Activated CD4-positive, alpha-beta T cell treated with anti-CD3 and anti-CD28 coated beads for 4 hours (primary cell): ENCODE measurements at places on chromosomes 1 and 21.
A peak's percentile ranks its signal among the peaks of the same experiment; 100 is the strongest.

DNA sequence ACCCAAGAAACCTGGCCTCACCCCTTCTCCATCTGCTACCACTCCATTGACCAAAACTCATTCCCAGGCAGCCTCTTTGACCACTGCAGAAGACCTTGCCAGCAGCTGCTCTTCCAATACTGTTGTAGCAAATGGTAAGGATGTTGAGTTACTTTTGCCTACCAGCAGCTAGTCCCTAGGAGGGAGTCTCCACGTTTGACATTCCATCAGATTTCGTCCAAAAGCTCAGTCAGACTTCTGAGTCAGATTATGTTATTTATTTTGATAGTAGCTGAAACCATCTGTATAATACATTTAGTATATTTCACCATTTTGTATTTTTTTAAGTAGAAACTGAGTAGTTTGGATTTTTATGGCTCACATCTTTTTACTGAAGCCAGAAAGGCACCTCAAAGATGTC is 51.5 kb upstream of the WNT2B start:
- no peak for DNase-seq

DNA sequence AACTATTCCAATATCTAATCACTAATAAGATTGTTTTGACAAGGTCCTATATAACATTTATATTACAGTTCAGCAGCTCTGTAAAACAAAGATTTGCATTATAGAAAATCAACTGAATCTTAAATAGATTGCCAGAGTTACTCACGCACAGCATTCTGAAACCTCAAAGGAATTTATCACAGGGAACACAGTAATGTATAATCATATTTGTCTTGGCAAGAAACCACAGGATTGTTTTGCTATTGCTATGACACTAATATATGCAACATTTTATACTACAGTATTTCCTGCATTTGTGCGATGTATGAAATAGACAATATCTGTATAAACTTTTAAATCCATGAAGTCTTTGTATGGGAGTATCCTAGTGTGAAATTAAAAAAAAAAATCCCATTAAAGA is 101.4 kb downstream of the PLPPR5 start:
- DNase-seq, result no peak

- no peak for DNase-seq
Measured at GRCh38 chr21:44354775-44355771, 1.7 kb downstream of the TRPM2 start.

GRCh38 chr1:117143172-117143571 is 21.6 kb upstream of the TRIM45 start:
- no peak for DNase-seq

DNA sequence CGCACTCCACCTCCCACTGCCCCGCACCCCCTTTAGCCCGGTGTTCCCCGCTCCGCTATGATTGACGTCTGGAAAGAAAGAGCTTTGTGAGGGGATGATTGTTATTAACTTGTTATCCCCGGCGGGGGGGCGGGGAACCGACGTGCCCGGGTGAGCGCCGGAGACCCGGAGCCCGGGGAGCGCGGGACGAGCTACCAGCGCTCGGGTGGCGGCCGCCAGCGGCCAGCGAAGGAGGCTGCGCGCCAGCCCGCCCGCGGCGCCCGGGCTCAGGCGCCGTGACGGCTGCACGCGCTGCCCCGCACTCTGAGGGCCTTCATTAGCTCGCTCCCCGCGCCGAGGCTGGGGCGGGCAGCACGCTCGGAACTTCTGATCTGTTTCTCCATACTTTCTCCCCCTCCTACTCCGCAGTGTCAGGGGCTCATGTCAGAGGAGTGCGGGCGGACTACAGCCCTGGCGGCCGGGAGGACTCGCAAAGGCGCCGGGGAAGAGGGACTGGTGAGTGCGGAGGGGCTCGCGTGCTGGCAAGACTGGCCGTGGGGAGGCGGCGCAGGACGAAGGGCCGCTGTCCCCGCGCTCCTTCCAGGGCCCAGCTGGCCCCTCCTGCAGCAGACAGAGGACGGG is 2.1 kb downstream of the LHX8 start:
- no peak for DNase-seq

- no peak for DNase-seq
Measured at GRCh38 chr1:27009601-27010197, 3.0 kb downstream of the TENT5B start.

- DNase-seq, result no peak
Measured at GRCh38 chr1:208122612-208123358, 121.4 kb downstream of the PLXNA2 start.

- peak; percentile 69 for DNase-seq
Measured at GRCh38 chr21:33403128-33403785, at the start of gene IFNGR2. IFNGR2 (plus strand) TSS chr21:33403413; CDS start chr21:33403544, 131 bp downstream.

DNA sequence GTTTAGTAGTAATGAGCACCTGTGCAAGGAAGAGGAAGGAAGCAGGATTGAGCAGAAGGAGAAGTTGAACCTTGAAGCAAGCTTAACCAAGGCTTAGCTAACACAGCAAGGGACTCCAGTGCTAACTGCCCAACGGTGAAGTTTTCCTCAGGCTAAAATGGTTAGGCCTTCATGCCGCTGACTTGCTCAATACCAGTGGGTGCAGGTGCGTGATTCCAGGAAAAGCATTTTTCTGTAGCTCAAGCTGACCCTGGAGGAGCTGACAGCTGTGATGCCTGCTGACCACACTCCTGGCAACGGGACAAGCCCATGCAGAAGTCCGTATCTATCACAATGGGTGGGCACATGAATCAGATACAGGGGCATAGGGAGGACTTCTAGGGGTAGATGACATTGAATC is 76.5 kb upstream of the FGGY start:
- DNase-seq, result no peak

DNA sequence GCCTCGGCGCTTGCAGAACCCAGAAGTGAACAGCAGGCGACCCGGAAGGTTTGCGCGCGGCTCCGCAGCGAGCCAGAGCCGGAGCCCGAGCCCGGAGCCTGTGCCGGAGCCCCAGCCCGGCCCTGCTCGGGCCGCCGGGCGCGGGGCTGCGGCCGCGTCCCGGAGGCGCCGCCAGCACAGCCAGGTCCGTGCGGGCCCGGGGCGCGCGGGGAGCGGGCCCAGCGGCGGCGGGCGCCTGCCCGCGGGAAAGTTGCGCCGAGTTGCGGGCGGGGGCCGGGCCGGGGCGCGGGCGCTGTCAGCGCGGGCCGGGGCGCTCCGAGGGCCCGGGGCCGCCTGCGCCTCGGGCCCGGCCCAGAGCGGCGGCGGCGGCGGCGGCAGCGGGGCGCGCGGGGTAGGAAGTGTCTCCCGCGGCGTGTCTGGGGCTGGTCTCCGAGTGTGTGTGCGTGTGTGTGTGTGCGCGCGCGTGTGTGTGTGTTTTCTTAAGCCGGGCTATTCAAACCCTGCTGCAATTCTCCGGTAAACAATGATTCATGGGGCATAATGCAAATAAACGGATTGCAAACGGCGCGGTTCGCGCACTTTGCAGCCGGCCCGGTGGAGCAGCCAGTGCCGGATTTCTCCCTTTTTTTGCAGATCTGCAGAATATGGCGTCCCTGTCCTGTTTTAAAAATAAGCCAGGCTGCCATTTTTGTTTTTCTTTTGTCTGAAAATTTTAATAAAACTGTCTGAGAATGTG is at the start of gene ZNF362:
Gene ZNF362 (plus strand): TSS at position 22 of the 736 bp plus-strand sequence. CDS start 14,083 bp downstream, outside the sequence.
- peak; percentile 61 for DNase-seq

DNA sequence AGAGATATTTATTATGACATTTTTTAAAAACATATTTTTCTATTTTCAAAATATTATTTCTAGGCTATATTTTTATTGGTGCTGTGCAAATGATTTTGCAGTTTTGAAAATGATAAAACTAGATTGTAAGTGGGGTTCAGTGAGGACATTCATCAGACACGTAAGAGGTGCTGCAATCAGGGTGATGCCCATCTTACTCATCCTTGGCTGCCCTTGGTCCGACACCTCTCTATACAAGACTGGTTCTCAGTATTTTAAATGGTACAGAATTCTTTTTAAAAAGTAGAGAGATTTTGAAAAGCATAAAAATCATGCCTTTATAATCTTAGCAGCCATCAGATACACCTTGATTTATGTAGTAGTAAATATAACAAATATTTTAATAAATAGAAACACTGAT is 24.0 kb downstream of the HENMT1 start:
- DNase-seq, result no peak

- DNase-seq, result no peak
Measured at GRCh38 chr1:25575191-25575590, 31.8 kb downstream of the LDLRAP1 start.

- no peak for DNase-seq
Measured at GRCh38 chr1:248733566-248733965, 22.0 kb downstream of the LYPD8 start.

DNA sequence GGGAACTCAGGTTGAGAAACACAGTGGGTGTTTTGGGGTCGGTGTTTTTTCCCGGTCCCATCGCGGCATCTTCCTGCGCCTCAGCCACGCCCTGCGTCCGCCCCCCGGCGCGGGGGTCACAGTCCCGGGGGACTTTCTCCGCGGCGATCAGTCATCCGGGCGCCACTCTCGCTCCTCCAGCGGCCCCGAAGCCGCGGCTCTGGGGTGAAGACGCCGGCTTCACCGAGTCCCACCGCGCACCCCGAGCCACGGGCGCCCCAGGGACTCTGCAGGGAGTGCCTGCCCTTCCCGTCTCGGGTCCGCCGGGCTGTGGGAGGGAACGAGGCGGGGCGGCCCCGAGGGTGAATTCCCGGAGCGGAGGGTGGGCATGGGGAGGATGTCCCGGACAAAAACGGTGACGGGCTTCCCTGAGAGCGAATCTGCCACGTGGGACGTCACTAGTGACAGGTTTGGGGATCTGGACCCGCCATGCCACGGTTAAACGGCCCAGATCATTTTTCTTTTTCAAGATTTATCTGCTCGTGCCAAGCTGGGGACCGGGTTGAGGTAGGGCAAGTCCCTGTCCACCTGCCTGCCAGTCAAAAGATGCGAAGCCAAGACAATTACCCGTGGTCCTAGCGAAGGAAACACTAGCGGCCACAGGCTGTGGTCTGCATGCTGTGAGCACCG is 717 bp upstream of the BATF3 start:
- peak; percentile 75 for DNase-seq

GRCh38 chr1:51969038-51969705 is 21.3 kb downstream of the RAB3B start:
- no peak for DNase-seq

GRCh38 chr1:224380003-224380402 is 23.3 kb downstream of the CNIH4 start:
- peak; percentile 50 for DNase-seq

DNA sequence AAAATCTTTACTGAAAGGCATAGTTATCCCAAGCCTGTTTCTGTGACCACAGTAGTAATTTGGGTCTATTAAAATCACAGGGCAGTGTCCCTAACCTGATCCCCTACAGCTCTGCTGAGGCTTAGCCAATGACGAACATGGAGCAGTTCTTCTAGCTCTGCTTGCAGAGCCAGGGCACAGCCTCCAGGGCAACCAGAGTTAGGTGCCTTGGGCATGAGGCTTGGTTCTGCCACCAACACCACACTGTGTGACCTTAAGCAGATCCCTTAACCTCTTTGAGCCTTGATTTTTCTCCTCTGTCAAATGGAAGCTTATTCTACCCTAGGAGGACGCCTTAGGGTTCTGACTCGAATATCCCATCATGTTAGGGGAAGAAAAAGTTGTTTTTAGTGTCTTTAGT is 86.7 kb upstream of the TLR5 start:
- no peak for DNase-seq

DNA sequence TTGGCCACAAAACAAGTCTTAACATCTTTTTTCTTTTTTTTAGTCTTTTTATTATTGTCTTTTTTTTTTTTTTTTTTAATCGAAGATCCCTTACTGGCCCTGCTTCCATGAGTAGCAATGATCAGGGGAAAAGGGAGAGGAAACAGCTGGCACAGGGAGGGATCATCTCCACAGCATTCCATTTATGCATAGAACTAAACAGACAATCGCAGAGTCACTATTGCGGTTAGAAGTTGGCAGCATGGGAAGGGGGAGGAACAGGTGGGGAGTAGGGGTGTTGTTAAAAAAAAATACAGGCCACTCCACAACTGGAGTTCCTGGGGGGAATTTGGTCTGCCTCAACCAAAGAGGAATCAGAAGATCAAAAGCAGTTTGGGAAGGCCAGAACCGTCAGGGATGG is 55.4 kb downstream of the C1orf185 start:
- no peak for DNase-seq
